ENCODE measurements at places on chromosomes 12 and 14.

GRCh38 chr14:54291491-54292191 lies 105.2 kb upstream of the CDKN3 start:
- DNase-seq = no peak

- no peak for DNase-seq
These were observed 2.5 kb downstream of the EEA1 start for GRCh38 chr12:92926549-92926948.

GRCh38 chr14:104397956-104398355 lies 181.6 kb upstream of the C14orf180 start:
- no peak for DNase-seq

- DNase-seq = no peak
These were observed 72.3 kb upstream of the STXBP6 start for GRCh38 chr14:25122211-25122610.

- no peak for DNase-seq
These were observed 40.7 kb downstream of the ATG14 start for GRCh38 chr14:55370883-55371455.

GRCh38 chr14:40098468-40098867 lies 666.2 kb upstream of the FBXO33 start:
- no peak for DNase-seq

DNA sequence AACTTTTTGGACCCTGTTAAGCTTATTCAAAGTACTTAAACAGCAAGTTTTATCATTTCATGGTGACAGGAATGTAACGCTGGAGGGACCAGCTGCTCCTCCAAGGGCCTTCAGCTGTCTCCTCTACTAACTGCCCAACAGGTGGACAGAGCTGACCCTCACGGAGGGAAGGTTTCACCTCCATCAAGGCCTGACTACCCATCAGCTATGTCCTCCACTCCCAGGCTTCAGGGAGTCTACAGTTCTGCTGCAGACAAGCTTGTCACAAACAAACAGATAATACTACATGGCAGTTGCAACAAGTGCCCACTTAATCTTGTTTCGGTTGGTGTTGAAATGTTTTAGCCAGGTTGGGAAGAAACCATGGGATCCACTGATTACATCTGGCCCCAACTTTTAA lies 175.1 kb downstream of the TTC7B start:
- DNase-seq = no peak

DNA sequence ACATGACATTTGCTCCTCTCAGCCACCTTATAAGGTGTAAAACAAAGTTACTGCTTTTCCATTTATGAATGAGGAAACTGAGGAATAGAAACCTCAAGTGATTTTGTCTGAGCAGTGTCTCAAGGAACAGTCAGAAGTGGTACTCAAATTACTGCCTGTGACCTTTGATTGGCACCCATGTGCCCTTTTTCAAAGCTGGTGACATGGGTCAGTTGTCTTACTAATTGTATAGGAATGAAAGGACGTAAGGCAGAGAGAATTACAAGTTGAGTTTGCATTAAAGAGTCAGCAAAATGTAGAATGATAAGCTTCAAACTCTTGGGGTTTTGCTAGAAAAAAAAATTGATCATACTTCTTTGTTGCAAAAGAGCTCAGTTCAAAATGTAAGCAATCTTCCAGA lies 129.1 kb downstream of the GTF2A1 start:
- no peak for DNase-seq

DNA sequence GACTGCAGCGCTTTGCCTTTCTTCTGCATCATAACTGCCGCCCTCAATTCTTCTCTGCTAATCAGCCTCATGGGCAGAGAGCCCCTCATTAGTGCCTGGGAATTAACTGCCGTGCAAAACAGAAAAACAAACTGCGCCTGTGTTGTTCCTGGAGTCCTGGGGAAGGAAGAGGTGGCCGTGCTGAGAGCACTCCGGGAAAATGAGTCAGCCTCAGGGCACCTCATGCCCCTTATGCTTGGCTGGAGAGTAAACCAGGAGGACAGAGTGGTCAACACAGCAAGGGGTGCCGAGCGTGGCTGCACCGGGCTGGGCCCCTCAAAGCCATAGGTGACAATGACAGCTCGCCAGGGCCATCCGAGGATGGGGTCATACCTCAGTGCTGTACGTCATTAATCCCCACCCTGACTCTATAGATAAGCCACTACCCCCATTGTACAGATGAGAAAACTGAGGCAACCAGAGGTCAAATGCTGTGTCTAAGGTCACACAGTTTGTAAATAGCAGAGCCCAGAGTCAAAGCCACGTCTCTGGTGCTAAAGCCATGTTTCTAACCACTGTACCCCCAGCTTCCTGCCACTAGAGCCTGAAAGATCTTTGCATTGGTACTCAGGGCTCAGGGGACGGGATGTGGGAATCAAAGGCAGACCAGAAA lies 74.4 kb downstream of the RIMBP2 start:
- no peak for DNase-seq

- no peak for DNase-seq
These were observed 9.9 kb upstream of the PPP1R13B start for GRCh38 chr14:103857256-103857655.

- peak; percentile 5 for DNase-seq
These were observed 61.6 kb upstream of the GZMB start for GRCh38 chr14:24695265-24696241.

- no peak for DNase-seq
These were observed 11.9 kb downstream of the PTPRO start for GRCh38 chr12:15334225-15334624.

- no peak for DNase-seq
These were observed 133.5 kb upstream of the KRAS start for GRCh38 chr12:25384038-25384892.
